ENCODE measurements at places on chromosomes 5 and 9.

GRCh38 chr9:94135222-94135621, 51.0 kb downstream of the PTPDC1 start:
- no peak for DNase-seq

DNA sequence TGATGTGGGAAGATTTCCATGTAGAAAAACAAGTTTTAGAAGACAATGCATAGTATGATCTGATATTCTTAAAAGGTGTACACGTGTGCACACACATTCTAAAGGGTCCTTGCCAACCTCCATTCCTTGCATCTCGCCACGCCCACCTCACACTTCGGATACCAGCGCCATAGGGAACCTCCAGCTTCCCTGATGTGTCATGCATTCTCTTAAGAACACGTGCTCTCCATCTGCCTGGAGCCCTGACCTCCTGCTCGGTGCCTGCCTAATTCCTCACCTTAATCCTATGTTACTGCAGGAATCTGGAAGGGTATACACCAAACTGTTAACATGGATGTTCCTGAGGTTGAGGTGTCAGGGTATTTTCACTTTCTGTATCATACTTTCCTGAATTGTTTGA, 63.1 kb downstream of the PTCD2 start:
- no peak for DNase-seq

- no peak for DNase-seq
These were observed 77.4 kb downstream of the KIAA0825 start for GRCh38 chr5:94540856-94541494.

GRCh38 chr5:40909264-40909663, at the start of gene C7:
C7 (plus strand) TSS chr5:40909497; CDS start chr5:40909611, 114 bp downstream.
- no peak for DNase-seq

DNA sequence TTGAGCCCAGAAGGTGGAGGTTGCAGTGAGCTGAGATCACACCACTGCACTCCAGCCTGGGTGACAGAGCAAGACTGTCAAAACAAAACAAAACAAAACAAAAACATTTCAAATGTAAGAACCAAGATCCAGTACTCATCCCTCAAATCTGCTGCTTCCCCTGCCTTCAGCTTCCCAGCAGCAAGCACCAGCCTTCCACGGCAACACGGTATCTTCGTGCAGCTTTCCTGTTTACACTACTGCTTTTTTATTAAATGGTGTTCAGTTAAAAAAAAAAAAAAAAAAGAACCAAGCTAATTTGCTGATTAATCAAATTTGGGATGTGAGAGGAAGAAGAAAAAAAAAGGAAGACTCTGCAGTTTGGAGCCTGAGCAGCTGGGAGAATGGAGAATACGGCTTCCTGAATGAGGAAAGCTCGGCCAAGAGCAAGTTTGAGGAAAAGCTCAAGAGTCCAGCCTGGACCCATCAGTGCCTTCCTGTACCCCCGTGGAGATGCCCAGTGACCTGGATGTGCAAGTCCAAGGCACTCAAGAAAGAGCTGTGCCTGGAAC, 28.0 kb upstream of the SLC2A8 start:
- DNase-seq, result no peak

DNA sequence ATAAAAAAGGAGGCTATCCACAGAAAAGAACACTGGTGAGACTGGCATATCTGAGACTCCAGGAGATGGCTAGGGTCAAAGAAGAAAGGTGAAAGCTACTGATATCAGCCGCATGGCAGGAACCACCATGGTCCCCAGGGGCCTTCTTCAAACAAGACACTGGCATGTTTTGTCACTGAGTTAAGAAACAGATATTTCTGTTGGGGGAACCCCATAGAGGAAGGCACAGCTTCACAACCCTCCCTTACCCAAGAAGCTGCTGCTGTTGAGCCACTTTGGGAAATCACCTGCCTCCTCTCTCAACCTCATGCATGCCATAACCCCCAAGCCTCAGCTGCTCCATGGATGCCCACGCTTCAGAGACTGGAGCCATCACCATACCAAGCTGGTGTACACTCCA, 13.3 kb upstream of the BTNL3 start:
- DNase-seq, result no peak

GRCh38 chr5:76525956-76526355, 97.2 kb downstream of the F2RL2 start:
- DNase-seq, result no peak

DNA sequence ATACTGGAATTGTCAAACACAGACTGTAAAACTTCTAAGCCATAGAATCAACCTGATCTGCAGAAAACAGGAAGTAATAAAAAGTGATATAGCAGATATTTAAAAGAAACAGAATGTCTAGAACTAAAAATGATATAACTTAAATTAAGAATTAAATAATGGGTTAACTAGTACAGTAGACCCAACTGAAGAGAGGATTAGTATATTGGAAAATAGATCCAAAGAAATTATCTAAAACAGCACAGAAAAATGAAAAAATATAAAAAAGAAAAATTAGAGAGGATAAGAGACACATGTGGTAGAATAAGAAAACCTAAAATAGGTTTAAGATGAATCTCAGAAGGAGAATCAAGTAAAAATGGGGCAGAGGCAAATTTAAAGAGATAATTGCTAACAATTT, 219.9 kb downstream of the SEMA6A start:
- DNase-seq, result no peak

DNA sequence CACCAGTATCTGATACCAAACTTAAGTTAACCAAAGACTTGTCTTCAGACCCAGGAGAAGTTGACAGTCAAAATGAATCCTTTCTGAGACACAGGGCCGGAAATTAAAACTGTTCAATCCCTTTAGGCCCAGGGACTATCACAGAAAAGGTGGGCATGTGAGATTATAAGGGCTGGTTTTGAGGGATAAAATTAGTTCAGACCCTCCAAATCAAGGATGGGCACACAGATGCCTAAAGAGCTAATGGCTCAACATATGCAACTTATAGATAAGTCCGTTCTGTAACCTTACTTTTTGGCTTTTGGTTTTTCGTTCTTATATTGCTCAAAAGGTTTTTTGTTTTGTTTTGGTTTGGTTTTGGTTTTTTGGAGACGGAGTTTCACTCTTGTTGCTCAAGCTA, 129.6 kb upstream of the ABCA1 start:
- DNase-seq, result no peak

GRCh38 chr5:125181955-125182354, 435.5 kb upstream of the ZNF608 start:
- DNase-seq, result no peak

GRCh38 chr9:134891713-134892112, 11.1 kb downstream of the FCN2 start:
- DNase-seq, result no peak
